Fibroblast of gingiva (primary cell): ENCODE measurements at places on chromosomes 3 and 15.

DNA sequence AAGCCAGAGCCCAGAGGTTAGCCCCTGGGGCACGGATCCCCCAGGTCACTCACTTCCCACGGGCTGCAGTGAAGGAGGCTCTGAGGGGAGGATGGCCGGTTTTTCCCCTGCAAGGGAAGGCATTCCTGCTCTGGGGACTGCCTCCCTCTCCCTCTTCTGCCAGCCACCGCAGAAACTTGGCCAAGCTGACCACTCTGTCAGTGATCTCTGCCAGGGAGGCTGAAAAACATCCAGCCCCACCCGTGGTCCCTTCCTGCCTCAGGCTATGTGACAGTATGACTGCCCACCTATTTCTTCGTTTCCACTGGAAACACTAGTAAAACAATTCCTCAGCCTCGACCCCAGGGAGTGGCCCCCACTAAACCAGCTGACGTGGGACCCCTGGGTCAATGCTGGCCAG, 14.6 kb upstream of the FANCD2 start:
- DNase-seq = peak; percentile 69

- DNase-seq = no peak
Observed at GRCh38 chr3:55579496-55579895, 92.4 kb upstream of the WNT5A start.

DNA sequence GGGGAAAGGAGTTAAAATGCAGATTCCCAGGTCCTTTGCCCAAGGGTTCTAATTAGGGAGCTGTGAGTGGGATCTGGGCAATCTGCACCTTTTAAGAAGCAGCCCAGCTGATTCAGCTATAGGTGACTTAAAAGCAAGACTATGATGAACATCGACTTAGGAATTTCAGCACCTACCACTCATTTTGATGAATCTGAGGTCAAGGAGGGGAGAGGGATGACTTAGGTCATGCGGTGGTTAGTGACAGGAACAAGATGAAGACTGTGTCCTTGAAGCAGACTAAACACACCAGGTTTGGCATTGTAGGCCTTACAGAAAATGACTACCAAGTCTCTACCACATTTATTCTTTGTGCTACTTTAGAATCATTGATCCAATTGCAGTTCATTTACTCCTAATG, 196.3 kb downstream of the DTWD1 start:
- no peak for DNase-seq

- DNase-seq = peak; percentile 12
Observed at GRCh38 chr15:59622289-59622688, 10.7 kb downstream of the GCNT3 start.

DNA sequence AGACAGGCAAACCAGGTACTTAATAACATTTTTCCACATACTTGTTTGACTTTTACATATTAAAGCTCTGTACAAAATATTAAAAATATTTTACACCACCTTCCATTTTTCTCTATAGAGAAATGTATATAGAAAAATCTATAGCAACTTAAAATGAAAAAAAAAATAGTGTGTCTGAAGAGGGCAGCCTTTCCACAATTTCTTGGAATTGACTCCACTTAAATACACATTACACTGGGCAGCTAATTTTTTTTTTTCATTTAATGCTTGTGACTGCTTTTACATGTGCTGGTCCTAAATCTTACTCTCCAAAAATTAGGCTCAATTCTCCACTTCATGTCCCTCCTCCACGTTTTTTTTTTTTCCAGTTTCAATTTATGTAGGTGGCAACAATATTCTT, 427.0 kb upstream of the RBMS3 start:
- no peak for DNase-seq

GRCh38 chr15:85867250-85867649, 72.5 kb upstream of the KLHL25 start:
- DNase-seq = no peak
